ENCODE measurements at places on chromosomes 5 and 9.

- no peak for DNase-seq
Observed at GRCh38 chr5:61632064-61632463, 300.0 kb downstream of the ZSWIM6 start.

- no peak for DNase-seq
Observed at GRCh38 chr9:4837261-4838188, 44.8 kb downstream of the RCL1 start.

DNA sequence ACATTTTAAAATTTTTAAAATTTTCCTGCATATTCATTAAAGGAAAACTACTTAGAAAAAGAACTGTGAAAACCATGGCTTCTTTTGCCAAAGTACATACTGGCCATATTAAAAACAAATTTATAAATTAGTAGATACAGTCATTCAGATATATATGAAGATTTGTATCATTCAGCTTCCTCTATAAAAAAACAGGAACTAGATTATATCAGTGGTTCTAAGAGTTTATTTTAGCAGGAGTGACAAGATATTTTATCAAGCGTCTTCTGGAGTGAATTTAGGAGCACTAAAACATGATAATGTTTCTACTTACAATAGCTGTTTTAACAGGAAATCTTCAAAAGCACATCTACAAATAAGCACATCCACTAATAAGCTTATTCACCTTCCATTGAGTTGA lies 171.4 kb downstream of the RAPGEF6 start:
- DNase-seq: no peak

- DNase-seq: no peak
Observed at GRCh38 chr5:50415912-50416311, 25.2 kb downstream of the EMB start.

DNA sequence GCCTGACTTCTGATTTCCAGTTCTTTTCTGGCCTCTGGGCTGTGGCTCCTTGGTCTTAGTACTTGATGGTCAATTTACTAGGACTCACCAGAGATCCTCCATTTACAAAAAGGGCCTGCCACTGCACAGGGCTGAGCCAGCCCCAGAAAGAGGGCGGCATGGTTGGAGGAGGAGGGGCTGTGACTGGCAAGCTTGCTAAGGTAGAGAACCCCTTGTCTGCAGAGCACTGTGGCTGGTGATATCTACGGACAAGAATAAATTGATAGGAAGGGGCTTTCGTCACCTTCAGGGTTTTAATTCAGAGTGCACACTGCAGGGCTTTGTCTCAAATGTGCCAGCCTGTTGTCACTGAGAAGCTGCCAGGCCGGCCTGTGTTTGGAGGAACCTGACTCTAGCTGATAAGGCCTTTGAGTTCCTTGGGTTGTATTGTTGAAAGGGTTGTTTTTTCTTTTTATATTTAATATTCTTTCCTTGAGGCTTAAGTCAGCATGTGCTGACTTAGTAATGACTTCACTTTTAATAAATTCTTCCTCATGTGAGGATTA lies 15.1 kb downstream of the SLC22A5 start:
- DNase-seq: no peak

GRCh38 chr9:133950629-133951111 lies 41.5 kb downstream of the VAV2 start:
- DNase-seq: no peak

DNA sequence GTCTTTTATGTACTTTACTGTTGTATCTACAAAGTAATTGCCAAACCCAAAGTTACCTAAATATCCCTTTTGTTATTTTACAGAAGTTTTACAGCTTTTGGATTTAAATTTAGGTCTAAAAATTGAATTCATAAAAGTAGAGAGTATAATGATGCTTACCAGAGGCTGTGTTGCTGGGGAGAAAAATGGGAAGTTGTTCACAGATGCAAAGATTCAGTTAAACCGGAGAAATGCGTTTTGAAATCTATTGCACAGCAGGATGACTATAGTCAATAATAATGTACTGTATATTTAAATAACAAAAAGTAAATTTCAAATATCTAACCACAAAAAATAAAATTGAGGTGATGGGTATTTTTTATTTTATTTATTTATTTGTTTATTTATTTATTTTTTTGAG lies 2.6 kb upstream of the ANKRD18A start:
- DNase-seq: no peak

- DNase-seq: no peak
Observed at GRCh38 chr9:27785714-27786100, 212.4 kb upstream of the C9orf72 start.

DNA sequence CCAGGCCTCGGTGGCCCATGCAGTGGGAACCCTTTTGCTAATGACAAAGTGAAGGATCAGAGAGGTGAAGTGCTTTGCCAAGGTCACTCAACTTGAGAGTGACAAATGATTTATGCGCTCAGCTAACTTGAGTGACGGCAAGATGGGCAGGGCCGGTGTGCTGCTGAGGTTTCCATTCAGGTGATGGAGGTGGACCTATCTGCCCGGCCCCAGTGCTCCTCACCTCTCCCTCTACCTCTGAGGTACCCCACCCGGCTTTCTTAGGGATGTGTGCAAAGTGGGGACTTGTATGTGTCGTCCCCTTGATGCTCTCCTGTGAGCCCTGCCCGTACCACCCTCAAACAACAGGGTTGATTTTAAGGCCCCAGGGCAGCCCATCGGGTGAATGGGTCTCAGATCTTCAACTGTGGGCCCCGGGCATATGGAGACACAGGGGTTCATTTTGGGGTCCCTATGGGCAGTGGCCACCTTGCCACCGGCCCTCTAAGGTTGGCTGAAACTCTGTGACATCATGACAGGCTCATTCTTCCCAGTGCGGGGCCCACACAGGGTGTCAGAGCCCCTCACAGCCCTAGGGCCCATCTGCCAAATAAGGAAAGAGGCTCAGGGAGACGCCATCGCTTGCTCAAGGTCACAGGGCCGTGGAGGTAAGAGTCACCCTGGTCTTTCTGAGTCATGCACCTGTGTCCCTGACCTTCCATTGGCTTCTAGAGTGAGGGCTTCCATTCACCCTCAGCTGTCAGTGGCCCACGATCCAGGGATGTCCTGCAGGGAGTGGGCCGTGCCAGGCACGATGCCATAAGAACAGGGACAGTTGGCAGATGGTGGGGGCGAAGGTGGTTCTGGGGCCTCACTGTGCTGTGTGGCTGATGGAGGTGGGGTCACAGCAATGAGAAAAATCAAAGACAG lies 170.6 kb upstream of the MVB12B start:
- DNase-seq: no peak

GRCh38 chr5:109900911-109901627 lies 211.3 kb downstream of the MAN2A1 start:
- no peak for DNase-seq

DNA sequence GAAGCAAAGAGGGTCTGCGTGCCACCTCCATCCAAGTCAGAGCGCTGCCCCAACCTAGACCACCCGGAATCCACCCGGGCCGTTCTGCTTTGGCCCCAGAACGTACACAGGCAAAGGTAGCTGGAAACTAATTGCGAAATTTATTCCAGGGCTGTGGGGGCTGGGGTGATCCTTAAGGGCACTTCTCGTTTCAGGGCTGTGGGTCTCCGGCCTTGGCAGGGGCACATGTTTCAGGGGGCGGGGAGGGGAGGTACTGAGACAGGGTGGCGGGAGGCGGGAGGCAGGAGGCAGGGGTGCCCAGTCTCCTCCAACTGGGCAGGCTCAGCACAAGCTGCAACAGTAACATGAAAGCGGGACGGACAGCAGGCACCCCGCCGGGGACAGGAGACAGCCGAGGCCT lies 26.1 kb downstream of the NR5A1 start:
- no peak for DNase-seq

- no peak for DNase-seq
Observed at GRCh38 chr5:100175346-100175745, 359.8 kb upstream of the FAM174A start.

DNA sequence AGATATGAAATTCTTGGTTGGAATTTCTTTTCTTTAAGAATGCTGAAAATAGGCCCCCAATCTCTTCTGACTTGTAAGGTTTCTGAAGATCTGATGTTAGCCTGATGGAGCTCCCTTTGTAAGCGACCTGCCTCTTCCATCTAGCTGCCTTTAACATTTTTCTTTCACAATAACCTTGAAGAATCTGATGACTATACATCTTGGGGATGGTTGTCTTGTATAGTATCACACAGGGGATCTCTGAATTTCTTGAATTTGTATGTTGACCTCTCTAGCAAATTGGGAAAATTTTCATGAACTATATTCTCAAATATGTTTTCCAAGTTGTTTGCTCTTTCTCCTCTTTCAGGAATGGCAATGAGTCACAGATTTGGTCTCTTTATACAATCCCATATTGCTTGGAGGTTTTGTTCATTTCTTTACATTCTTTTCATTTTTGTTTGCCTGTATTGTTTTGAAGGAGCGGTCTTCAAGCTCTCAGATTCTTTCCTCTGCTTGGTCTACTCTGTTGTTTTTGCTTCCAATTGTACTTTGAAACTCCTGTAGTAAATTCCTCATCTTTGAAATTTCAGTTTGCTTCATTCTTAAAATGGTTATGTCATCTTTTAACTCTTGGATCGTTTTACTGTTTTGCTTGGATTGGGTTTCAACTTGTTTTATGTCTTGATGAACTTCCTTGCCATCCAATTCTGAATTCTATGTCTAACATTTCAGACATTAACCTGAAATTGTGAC lies 245.2 kb upstream of the TARS1 start:
- DNase-seq: no peak

GRCh38 chr5:35617435-35618303 lies at the start of gene SPEF2:
SPEF2 (plus strand) TSS chr5:35617863; CDS start chr5:35617998, 135 bp downstream.
- peak; percentile 84 for DNase-seq

DNA sequence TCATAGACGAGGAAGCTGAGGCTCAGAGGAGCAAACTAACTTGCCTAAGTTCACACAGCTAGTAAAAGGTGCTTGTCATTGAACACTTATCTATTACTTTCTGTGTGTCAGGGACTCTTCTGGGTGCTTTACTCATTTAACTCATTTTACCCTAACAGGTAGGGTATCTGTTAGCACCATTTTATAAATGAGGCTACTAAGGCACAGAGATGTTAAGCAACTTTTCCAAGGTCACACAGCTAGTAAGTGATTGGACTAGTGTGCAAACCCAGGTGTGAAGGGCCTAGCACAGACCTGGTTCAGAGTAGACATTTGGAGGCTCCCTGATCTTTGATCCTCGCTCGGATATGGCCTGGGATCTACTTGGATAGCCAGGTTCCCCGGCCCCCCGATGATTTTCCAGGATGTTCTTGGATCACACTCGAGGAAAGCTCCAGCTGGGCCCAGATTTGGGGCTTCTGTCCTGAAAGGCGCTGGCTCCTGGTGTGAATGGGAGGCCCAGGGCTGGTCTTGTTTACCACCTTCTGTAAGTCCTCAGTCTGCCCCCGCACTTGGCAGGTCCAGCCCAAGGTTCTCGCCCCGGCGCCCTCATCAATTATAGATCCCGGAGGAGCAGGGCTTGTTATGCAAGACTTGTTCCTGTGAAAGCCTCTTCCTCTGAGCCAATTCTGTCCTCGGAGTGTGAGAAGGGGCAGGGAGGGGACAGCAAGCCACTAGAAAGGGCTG lies 37.5 kb downstream of the GSN start:
- DNase-seq: no peak

GRCh38 chr5:96714951-96715451 lies 52.8 kb downstream of the CAST start:
- no peak for DNase-seq

- DNase-seq: no peak
Observed at GRCh38 chr5:33300209-33300742, 140.5 kb upstream of the TARS1 start.

DNA sequence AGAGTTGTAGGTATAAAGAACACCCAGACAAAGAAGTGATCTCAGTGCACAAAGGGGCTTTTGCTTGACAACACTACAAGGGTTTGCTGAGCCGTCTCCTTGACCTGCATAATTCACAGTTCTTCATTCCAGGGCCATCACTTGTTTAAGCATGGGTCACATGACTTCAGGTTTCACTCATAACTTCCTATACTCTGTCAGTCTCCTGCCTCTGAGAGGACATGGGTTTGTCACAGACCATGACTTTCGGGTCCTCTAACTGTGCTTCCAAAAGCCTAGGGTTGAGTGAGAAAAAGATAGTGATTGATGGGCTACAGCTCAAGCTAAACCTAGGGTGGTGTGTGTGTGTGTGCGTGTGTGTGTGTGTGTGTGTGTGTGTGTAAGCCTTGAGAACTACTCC lies 166.4 kb downstream of the CDH6 start:
- DNase-seq: no peak

DNA sequence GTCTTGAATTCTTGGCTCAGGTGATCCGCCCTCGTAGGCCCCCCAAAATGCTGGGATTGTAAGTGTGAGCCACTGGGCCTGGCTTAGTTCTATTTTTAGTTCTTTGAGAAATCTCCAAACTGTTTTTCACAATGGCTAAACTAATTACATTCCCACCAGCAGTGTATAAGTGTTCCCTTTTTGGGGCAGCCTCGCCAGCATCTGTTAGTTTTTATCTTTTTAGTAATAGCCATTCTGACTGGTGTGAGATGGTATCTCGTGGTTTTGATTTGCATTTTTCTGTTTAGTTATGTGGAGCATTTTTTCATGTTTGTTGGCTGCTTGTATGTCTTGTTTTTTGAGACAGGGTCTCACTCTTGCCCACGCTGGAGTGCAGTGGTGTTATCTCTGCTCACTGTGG lies 28.2 kb downstream of the CNOT6 start:
- DNase-seq: no peak

DNA sequence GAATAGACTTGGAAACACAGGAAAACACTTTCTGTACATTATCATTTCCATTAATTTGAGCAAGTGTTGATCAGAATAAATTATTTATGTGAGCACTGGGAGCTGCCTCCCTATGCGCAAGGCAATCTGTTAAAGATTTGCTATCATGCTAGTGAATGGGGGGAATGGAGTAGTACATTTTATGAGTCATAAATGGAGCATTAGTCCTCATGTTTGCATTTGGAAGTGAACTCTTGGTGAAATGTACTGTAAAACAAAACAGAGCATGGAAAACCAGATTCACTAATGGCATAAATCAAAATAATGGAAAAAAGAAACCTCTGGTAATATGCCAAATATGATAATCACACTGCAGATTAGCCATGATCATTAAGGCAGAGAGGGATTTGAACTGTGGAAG lies 40.5 kb upstream of the TMC1 start:
- no peak for DNase-seq

GRCh38 chr5:115409094-115409493 lies 112.6 kb upstream of the CCDC112 start:
- no peak for DNase-seq

DNA sequence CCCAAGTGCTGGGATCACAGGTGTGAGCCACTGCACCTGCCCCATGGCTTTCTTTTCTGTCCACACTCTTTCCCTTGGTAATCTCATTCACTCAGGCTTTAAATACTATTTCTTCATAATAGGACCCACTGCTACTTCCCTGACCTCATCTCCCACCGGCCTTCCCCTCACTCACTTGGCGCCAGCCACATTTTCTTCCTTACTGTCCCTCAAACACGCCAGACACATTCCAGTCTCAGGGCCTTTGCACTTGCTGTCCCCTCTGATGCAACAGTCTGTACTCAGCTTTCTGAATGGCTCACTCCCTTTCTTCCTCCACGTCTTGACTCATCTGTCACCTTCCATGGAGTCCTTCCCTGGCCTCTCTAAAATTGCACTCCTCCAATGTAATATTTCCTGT lies 111.1 kb upstream of the MVB12B start:
- DNase-seq: no peak

GRCh38 chr9:18623221-18624079 lies 149.5 kb downstream of the ADAMTSL1 start:
- DNase-seq: no peak

Data from DMS 273 treated with DMSO at 0.1 percent for 48 hours (cell line).